ENCODE measurements at places on chromosomes 4 and X. TPM values are rescaled to one million over a fixed set of nuclear protein-coding genes. Genes with fewer than 3 reads are reported as not detected.

PDLIM5 gene
- total RNA-seq, result 81.4 TPM

GRCh38 chrX:123298026-123298425 lies 113.9 kb downstream of the GRIA3 start:
- no peak for DNase-seq

- peak; percentile 82 for DNase-seq
Measured at GRCh38 chr4:77104791-77105540, 29.2 kb upstream of the CCNI start.

DNA sequence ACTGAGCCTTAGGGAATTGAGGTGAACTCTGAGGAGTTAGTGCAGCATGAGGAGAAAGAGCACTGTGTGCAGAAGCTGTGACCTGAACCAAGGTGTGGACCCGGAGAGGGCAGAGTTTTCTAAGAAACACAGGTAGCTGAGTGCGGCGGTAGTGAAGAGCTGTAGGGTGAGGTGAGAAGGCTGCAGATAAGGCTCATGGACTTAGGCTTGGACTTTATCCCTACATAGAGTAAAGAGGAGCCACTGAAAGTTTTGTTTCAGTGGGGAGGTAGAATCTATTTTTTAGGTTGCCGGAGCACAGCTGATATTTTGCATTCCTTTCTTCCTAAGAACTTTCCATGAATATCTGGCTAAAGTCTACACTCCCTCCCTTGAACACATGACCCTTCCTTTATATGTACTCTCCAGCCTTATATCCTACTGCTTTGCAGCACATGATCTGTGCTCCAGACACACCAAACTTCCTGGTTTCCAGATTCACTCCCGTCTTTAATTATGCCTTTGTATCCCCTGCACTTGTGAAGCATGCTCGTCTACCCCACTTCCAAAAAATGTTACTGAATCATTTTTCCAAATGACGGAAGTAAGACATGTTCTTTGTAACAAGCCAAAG lies 10.6 kb upstream of the PGRMC2 start:
- DNase-seq, result no peak

CAPN6 gene
- total RNA-seq, result 0.34 TPM

DNA sequence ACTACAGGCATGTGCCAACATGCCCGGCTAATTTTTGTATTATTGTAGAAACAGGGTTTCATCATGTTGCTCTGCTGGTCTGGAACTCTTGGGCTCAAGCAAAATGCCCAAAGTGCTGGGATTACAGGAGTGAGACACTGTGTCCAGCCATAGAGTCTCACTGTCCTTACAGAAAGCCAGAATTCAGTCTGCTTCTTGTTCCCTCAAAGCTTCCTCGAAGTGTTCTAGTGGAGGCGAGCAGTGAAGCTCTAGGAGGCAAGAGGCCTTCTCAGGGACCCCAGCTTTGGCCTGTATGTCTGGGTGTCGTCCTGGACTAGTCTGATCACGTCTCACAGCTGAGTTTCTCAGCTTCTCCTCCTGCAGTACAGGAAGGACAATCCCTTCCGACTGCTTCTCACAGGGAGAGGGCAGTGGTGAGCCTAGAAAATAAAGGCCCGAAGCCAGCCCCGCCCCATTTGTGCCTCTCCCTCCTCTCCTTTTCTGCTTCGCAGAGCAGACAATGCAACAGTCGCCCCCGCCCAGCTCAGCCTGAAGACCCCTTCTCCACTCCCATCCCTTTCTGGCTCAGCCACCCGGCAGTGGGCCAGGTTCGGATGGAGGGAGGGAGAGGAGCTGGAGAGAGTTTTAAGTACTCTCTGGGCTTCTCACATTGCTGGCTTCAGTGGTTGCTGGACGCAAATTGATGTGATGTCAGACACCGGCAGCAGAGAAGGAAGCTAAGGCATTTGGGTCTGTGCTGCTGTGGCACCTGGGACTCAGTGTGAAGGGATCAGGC lies 11.1 kb upstream of the FAM3A start:
- DNase-seq, result peak; percentile 67

GRCh38 chr4:1795299-1796195 lies 2.5 kb downstream of the FGFR3 start:
- DNase-seq, result no peak

TNMD gene
- total RNA-seq, result 1.8 TPM

DNA sequence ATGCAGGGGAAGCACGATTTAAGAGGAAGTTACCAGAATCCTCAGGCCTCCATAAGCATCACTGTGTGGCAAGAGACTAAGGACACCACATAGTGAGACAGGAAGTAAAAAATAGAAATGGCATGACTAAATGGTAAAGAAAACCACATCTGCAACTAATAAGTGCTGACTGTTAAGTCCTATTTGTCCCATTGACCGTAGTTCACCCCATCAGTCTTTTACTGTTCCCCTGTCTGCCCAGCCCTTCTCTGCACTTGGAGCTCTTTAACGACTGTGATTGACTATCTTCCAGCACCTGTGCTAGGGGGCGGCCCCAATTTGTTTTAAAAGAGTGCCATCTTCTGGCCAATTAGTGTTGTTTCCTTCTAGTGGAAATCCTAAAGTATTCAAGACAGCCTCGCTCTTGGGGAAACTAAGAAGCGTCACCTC lies 94.2 kb downstream of the MAOA start:
- DNase-seq, result no peak

DNA sequence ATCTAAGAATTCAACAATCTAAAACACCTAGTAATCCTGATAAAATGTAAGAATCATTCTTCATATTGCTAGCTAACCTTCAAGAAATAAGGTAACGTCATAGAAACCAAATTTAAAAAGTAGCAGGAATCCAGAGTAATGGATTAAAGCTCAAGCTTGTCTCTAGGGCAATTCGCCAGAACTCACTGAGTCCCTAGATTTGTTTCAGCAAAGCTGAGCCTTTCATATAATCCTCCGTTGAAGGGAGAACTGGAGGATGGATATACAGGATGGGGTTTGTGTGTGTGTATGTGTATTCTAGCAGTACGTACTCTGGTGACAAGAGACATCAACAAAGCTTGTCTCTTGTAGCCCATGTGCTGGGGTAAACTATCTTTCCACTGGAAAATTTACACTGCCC lies 2173.5 kb upstream of the AGA start:
- no peak for DNase-seq

SLAIN2 gene
- total RNA-seq, result 75.4 TPM

DNA sequence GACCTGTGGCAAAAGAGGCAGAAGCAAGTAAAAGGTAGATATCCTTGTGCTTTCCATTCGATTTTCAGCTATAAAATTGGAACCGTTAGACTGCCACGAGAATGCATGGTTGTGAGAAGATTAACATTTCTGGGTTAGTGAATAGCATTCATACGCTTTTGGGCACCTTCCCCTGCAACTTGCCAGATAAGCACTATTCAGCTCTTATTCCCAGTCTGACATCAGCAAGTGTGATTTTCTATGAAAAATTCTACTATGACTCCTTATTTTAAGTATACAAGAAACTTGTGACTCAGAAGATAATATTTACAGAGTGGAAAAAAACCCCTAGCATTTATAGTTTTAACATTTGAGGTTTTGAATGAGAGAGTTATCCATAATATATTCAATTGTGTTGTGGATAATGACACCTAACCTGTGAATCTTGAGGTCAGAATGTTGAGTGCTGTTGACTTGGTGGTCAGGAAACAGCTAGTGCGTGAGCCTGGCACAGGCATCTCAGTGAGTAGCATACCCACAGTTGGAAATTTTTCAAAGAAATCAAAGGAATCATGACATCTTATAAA lies 3.9 kb downstream of the FGB start:
- DNase-seq, result no peak

GRCh38 chr4:186030795-186031194 lies 38.2 kb upstream of the TLR3 start:
- DNase-seq, result no peak

- DNase-seq, result no peak
Measured at GRCh38 chr4:165359506-165359905, 19.3 kb upstream of the CPE start.

GNPDA2 gene
- 9.4 TPM for total RNA-seq

- no peak for DNase-seq
Measured at GRCh38 chrX:131262738-131263679, 26.1 kb downstream of the IGSF1 start.

DNA sequence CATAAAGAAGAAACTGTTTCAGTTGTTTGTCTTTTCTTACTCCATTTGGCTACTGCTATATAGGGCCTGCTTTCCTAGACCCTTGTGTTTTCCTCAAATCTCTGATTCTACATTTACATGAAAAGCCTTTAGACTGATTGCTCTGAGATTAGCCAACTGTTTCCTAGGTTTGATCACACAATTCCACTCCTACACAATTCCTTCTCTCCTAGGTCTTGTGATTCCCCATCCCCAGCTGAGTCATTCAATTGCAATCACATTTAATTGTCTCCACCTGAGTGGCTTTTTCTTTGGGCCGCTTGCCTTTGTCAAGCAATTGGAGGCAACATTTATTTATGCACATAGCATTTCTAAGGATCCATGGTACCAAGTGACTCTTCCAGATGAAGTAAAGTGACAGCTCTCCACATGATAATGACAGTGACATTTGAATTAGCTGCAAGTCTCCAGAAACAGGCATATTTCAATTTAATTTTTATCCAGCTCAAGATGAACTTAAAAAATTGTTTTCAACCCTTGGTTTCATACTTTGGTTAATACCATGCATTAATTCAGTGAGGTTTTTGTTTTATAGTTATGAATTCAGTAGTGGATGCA lies 35.8 kb downstream of the ATXN3L start:
- DNase-seq, result no peak

DNA sequence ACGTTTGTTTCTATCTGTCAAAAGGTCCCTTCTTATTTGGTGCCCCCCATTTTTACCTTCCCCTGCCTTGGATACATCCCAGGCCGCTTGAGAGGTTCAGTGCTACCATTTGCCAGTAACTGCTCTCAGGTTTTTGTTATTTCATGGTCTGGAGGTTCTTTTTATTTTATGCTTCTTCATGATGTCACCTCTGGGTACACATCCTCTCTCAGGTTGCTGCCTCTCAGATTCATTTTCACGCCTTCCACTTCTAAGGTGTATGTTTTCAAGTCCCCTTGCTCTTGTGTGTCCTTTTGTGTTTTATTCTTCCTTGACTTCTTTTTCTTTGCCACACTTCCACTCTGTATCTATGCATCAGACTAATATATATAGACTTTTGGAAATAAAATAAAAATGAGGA lies 640.1 kb upstream of the AADAT start:
- DNase-seq, result no peak

GRCh38 chrX:49845701-49846403 lies 16.7 kb downstream of the PAGE4 start:
- DNase-seq, result no peak

DNA sequence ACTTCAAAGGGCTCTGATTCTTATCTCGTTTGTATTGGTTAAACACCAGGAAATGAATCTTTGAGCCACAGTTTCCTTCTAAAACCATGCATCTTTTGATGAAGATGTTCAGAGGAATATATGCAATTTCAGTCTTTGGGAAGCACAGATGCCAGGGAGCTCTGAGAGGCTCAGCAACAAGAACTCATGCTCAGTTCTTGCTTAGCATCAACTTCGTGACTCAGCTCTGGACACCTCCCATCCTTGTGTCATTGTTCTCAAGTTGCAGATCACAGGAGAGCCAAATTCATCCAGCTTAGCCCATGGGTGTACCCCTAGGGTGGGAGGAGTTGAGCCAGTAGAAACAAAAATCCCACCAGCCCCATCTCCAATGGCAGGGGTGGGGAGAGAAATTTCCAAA lies 219.6 kb upstream of the MAOA start:
- DNase-seq, result no peak

ADGRL3 gene
- total RNA-seq, result 12.3 TPM

DNA sequence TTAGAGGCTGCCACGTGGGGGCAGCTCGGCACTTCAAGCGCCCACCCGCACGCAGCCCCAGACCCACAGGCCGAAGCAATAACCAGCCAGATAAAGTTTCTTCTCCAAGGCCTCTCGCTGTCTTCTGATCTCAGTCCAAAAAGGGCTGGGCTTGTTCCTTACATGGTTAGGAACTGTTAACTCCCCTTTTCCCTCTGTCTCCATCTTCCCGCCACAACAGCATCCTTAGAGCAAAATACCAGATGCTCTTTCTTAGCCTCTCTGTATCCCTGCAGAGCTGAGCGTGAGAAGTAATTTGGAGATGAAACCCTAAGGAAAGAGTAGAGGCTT lies 23.4 kb upstream of the KIAA1210 start:
- no peak for DNase-seq

GPRIN3 gene
- 1.9 TPM for total RNA-seq

DNA sequence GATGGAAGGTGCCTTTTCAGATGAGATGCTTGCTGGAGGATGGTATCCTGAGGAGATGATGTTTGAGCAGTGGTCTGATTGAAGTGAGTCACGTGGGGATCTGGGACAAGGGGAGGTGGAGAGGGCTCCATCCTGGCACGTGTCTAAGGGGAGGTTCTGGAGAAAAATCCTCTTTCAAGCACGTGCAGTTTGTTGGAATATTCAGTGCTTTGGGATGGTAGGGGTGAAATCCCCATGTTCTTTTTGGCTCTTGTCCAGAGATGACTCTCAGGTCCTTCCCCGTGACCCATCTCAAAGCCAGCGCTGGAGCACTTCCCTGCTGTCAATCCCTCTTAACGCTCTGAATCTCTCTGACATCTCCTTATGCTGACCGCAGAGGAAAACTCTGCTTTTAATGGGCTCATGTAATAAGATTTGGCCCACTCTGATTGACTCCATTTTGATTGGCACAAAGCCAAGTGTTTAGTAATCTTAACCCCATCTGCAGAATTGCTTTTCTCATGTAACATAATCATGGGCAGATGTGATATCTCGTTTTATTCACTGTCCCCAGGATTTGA lies 10.8 kb upstream of the KLKB1 start:
- DNase-seq, result no peak

DNA sequence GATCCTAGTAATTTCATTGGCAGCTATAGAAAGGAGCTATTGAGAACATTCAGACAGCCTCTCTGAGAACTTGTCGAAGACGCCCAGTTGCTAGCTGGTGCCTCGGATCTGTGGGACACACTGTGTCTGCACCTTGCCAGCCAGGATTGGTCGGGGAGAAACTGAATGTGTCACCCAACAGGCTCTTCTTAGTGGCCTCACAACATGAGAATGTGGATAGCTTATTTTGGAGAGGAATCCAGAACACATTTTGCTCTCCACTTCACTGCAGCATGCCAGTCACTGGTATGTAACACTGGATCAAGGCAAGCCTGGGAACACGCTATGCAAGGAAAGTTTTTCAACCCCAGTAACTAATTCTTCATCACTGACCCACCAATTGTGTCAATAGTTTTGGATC lies 89.5 kb upstream of the TRPC3 start:
- no peak for DNase-seq

XK gene
- total RNA-seq, result 2.5 TPM

GRCh38 chr4:32010221-32010620 lies 1290.1 kb downstream of the PCDH7 start:
- DNase-seq, result no peak

NAAA gene
- 63.5 TPM for total RNA-seq

VCX gene
- total RNA-seq, result not detected

DNA sequence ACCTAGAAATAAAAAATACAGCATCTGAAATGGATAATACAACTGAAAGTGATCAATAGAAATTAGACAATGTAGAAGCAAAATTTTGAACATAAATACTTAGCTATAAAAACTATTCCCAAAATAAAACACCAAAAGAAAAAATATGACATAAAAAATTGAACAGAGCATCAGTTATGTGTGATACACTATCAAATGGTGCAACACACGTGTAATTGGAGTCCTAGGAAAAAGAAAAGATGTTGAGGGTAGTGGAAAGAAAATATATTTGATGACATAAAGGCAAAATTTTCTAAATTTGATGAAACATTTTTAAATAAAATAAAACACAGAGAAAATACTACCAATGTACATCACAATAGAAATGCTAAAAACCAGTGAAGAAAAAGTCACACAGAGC lies 63.1 kb downstream of the NPY2R start:
- no peak for DNase-seq

All from lower leg skin (tissue), 4 donors.